Renal pelvis (tissue), 12 donors: ENCODE measurements at places on chromosomes 12 and 14. TPM values are rescaled to one million over a fixed set of nuclear protein-coding genes. Genes with fewer than 3 reads are reported as not detected.

DNA sequence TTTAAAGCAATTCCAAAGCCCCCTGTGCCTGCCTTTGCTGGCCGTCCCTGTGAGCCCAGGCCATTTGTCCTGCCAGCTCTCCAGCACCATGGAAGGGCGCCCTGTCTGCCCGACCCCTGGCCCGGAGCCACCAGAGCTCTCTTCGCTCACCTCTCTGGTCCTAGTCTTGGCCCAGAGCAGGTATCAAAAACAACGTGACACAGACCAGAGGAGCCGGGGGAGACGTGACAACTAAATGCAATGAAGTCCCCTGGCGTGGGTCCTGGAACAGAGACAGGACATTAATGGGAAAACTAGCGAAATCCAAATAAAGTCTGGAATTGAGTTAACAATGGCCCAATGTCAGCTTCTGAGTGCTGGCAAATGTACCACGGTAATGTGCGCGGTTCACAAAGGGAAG, 83.2 kb upstream of the DIO3 start:
- DNase-seq: no peak

- DNase-seq: no peak
Observed at GRCh38 chr12:105171691-105172436, 64.1 kb downstream of the APPL2 start.

DNA sequence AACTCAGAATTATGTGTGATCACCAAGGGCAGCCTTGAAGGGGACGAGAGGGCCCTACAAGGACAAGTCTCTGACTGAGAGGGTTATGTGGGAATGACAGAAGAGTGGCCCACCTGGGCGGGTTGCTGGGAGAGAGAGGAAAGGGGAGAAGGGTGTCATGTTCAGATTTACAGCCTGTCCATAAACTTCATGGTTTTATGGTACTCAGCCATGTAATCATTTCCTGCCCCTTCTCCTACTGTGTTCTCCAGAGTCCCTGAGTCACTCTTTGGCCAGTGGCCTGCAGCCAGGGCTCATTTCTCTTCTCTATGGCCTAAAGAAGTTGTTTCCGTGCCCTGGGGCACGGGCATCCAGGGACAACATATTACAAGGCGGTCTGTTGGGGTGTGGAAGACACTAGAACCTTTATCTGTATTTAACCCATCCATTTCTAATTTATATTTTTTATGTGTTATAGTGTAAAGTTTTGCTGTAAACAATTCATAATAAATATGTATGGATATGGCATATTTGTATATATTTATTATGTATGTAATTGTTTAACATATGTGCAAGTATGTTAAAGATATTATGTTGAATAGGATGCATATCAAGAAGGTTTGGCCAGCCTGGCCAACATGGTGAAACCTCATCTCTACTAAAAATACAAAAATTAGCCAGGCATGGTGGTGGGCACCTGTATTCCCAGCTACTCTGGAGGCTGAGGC, 26.9 kb downstream of the DDX47 start:
- DNase-seq: peak; percentile 58

DNA sequence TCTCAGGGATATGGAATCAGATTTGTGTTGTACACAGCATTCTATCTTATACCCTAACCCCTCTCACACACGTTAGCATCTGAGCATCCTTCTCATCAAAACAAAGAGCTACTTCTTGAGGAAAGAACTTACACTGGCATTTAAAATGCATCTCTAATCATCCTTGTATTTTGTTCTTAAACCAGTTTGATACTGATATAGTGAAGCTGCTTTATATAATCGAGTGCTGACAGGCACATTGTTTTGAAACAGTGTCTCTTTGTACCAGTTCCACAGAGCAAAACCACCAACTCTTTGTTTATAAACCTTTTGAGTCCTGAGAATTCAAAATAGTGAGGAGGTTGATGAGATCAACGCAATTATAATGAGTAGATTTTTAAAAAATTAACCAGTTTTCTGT, 8.8 kb downstream of the GPR33 start:
- no peak for DNase-seq

DNA sequence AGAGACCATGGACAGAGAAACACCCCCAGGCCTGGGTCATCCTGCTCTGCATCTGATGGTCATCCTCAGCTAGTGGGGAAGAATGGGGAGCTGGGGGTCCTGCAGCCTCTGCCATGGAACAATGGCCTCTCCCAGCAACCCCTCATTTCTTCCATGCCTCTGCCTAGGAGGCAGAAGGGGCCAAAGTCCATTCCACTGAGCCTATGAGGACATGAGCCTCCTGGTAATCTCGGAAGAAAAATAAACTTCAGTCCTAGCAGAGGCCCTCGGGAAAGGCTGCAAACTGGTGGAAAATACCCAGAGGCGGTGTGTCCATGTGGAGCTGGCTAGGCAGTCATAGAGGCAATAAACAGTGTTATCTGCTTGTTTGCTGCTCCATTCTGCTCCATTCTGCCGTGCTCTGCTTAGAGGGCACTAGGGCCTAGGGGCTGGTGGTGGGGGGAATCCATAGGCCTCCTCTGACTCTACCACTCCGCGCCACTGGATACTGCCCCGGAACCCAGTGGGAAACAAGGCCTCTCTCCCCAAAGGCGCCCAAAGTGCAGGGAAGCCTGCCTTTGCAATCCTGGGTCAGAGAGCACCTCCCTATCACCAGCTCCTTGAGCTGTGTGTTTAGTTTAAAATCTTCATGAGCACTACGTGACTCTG, 4.5 kb downstream of the PGF start:
- DNase-seq: no peak

- no peak for DNase-seq
Observed at GRCh38 chr14:96409701-96410100, 17.8 kb downstream of the AK7 start.

GRCh38 chr14:24417832-24418491, 11.5 kb downstream of the CBLN3 start:
- DNase-seq: no peak

DNA sequence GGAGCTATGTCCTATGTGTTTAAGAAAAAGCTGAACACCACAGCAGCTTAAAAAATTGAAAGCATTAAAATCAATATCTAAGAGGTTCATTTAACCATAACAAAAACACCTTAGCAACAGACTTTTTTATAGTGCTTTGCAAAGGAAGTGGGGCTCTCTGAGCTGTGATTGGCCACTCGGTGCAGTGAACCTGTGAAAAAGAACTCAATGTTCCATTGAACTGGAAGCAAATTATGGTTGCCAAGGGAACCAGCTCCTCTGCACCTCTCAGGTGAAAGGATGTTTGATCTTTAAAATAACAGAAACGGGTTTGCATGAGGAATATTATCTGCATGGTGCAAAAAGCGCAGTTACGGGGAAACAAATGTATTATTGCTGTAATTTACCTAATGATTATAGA, 149.4 kb downstream of the SNAPC1 start:
- DNase-seq: no peak

DNA sequence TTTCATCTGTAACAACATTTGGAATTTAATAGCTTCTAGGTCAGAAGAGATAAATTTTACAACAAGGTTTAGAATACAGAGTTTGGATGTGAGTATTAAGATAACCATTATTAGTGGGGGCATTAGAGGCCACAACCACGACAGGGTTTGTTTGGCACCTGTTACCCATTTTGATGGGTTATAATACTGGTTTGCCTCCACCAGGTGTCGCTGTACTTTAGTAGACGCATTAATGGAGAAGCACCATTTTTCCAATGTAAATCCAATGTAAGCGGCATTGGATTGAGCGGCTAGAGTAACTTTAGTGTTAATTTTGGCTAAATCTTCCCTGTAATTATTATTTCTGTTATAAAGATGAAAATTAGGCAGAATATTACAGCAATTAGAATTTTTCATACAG, 136.2 kb downstream of the SLCO1B3 start:
- DNase-seq: no peak

DNA sequence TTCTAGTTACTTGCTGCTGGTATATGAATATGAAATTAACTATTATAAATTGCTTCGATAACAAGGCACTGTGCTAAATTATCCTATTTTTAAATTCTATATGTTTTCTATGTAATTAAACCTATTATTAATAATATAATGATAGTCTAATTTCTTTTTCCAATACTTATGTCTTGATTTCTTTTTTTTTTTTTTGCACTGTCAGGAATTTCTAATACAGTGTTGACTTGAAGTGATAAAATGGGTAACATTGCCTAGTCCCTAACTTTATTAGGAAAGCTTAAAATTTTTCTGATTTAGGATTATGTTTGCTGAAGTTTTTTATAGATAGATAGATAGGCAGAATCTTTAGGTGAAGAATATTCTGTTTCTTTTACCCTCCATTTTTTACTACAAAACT, 13.6 kb upstream of the DHRS7 start:
- DNase-seq: no peak

DNA sequence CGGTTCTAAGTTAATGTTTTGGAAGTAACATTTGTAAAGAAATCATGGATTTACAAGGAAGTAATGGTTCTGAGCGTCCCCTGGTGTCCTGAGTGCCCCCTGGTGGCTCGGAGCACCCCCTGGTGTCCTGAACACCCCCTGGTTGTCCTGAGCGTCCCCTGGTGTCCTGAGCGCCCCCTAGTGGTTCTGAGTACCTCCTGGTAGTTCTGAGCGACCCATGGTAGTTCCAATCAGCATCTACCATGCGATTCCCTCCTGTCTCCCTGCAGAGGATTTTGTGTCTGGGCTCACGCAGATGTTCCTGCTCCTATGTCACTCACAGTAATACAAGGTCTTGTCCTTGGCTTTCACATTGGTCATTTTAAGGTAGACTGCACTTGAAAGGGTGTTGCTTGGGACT, 1352.9 kb downstream of the TMEM121 start:
- DNase-seq: no peak

DNA sequence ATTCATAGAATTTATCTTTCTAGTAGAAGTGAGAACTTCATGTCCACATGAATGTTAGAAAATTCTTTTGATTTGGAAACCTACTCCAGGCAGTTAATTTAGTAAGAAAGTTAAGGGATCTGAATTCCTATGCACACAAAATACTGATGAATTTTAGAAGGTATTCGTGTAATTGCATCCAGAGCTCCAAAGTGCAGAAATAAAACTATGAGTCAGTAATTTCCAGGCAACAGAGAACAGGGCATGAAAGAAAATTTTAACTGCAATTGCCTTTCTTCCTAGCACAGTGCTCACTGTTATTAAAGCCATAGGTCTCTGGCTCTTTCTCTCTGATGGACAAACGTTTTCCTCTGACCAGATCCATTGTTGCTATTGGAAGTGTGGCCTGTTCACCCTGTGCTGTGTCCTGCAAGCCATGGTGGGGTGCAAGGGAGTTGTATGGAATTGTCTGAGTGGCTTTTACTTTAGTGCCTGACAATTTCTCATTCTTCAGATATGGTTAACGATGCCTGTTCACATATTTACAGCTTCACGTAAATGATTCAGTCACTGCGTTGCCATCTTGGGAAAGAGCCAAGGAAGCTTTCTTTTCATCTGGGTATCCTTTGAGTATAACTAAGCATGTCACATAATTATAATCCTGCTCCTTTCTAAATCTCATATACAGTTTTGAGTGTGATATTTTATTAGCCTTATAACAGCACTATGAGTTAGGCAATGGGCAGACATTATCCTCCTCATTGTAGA, 145.1 kb downstream of the ACSS3 start:
- DNase-seq: no peak

- peak; percentile 69 for DNase-seq
Observed at GRCh38 chr12:52945389-52946232, 3.3 kb upstream of the KRT18 start.

Gene CIDEB
- polyA plus RNA-seq: 24.7 TPM

Gene CHST11
- 6.2 TPM for polyA plus RNA-seq

Gene HHIPL1
- 1.8 TPM for polyA plus RNA-seq
